ENCODE measurements at places on chromosomes 4 and X.

DNA sequence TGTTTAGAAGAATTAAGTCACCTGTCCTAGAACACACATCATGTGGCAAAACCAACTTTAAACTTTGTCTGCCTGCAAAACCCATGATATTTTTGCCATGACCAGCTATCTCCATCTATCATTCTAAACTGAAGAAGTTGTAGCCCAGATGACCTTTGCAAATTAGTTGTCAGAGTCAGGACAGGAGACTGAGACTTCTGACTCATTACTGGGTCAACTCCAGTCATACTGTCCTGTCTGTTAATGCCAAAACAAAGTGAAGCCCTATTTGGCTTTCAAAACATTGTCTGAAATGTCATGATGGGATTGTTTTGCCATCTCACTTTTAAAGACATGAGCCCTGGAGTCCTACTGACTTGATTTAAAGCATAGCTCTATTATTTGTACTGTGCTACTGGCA is 365.7 kb upstream of the CPEB2 start:
- no peak for DNase-seq

DNA sequence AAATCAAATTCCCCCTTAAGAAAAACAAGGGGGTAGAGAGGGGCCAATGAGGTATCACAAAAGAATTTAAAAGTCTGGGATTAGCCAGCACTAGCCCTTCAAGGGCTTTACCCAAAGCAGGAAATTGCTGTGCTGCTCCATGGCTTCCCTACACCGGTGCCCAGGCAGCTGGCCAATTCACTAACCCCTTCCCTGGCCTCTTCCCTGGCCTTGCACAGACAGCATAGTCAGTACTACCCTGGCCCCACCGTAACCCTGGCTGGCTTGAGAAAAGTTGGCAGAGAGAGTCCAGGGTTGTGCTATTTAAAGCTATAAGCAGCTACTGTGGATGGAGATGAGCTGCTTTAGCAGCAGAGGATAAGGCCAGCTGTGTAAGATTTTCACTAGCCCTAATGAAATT is 43.1 kb downstream of the ADAMTS3 start:
- DNase-seq = peak; percentile 79

DNA sequence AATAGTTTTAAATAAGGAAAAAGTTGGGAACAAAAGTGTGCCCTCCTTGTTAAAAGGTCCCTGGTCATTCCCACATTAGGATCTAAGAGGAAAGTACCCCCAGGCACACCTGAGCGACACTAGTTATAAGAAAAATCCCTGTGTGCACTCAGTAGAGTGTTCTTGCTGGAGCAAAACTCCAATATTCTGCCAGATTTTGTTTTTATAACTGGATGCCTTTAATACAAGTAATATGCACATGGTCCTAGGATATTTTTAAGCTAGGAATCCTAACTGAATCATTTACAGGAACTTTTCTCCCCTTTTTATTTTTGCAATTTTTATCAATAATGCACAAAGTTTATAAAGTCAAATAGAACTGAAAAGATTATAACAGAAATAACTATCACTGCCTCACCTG is 68.6 kb downstream of the BEND4 start:
- peak; percentile 48 for DNase-seq

GRCh38 chrX:153806999-153807575 is 12.6 kb downstream of the SSR4 start:
- no peak for DNase-seq

- DNase-seq = no peak
Observed at GRCh38 chr4:101018836-101019235, 328.5 kb downstream of the PPP3CA start.

GRCh38 chr4:10746371-10747171 is 62.0 kb upstream of the CLNK start:
- no peak for DNase-seq

DNA sequence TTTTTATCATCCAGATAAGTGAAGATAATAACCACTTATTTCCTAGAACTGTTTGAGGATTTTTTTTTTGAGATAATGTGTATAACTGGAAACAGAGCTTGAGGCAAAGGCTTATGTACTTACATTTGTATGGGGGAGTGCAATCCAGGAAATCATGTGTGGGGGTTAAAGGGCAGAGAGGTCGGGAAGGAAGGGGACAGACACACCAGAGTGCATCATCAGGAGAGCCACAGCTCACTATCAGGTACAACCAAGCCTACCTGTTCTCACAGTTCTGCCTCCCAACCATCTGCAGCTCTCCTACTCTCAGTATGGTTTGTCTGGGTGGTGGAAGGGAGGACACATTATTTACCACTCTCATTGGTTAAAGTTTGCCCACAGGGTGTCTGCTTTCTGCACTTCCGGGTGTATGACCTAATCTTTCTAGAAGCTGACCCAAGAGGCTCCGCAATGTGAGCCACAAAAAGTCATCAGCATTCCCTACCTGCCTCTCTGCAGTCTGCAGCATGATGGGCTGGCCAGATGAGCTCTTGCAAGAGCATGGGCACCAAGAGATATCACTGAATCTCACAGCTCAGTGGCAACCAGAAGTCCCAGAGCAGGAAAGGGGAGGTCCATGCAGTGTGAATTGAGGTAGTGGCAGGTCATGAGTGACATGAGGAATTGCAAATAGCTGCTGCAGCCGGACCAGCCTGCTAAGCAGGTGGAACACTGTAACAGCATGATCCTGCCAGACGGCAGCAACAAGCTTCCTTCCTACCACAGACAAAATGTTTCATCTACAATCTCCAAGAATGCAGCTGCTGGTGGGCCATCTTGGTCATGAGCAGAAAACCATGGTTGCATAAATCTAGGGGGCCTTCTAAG is 36.9 kb upstream of the SPRY1 start:
- no peak for DNase-seq

- DNase-seq = no peak
Observed at GRCh38 chrX:155819525-155819924, 61.6 kb upstream of the VAMP7 start.

DNA sequence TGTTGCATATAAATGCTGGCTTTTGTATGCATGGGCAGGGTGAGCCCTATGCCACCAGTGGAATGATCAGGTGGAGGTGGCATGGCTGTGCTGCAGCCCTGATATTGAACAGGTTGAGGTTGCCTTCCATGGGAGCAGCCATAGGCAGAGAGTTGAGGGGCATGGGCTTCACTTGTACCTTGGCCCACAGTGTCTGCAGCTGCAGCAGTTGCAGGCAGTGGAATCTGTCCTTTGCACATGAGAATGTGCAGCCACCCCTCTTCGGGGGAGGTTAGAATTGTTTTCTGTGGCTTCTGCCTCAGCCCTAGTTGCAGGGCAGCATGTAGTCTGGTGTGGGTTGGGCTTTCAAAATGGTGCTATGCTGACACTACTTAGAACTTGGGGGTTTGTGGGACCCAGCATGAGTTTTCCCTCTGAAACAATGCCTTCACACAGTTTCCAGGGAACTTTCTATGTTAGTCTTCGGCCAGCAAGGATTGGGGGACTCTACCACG is 25.4 kb upstream of the VSIG1 start:
- no peak for DNase-seq

- no peak for DNase-seq
Observed at GRCh38 chr4:104129243-104129642, 365.5 kb downstream of the CXXC4 start.

DNA sequence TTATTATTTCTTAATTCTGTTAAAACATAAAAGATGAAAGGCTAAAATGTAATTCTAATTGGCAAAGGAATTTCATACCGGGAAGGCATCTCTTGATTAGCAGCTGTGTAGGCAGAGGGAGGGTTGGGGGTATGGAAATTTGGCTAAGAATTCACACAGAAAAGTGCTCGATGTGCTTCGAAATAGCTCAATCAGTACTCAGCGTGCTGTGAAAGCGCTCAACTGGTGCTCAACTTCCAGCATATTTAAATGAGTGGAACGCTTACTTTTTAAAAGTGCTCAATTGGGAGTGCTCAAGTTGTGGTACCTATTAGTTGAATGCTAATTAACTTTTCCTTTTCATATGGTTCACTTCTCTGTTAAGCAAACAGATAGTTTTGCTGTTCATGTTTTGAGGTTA is 695.9 kb upstream of the ATOH1 start:
- DNase-seq = no peak

- no peak for DNase-seq
Observed at GRCh38 chr4:54877006-54877405, 219.2 kb downstream of the KIT start.

- no peak for DNase-seq
Observed at GRCh38 chr4:1614854-1615595, 69.1 kb downstream of the FAM53A start.

GRCh38 chrX:56107320-56107719 is 124.8 kb upstream of the KLF8 start:
- no peak for DNase-seq

- peak; percentile 53 for DNase-seq
Observed at GRCh38 chrX:17737986-17738713, 857 bp downstream of the SCML1 start.

GRCh38 chrX:47633689-47634590 is 4.2 kb upstream of the CFP start:
- no peak for DNase-seq

DNA sequence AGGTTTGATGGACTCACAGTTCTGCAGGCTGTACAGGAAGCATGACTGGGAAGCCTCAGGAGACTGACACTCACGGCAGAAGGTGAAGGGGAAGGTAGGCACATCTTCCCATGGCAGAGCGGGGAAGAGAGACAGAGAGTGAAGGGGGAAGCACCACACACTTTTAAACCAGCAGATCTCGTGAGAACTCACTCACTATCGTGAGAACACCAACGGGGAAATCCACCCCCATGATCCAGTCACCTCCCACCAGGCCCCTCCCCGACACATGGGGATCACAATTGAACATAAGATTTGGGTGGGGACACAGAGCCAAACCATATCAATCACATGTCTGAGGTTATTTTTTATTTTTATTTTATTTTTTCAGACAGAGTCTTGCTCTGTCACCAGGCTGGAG is 4.9 kb upstream of the NAT8L start:
- DNase-seq = no peak

GRCh38 chr4:151291485-151291884 is 14.5 kb downstream of the PRSS48 start:
- DNase-seq = no peak

- no peak for DNase-seq
Observed at GRCh38 chrX:135191838-135192237, 20.6 kb upstream of the CT55 start.

DNA sequence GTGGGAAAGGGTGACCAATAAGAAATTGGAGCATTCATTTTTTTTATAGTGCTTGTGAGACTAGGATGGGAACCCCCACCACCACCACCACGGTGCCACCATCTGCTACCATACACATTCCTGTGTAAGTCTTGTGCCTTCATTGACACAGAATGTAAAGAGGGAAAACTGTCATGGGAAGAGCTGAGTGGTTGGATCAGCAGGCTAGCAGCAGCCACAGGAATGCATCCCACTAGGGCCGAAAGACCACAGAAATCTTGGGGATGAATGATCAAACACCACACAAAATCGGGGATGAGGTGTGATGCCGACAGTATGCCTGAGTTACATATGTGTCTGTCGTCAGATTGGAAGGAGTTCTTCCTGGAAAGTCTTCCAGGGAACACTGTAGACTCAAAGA is 69.2 kb downstream of the SRPX start:
- DNase-seq = no peak

GRCh38 chrX:133053861-133054598 is 42.9 kb downstream of the USP26 start:
- DNase-seq = peak; percentile 45

- DNase-seq = no peak
Observed at GRCh38 chrX:85379174-85379907, at the start of gene POF1B. Gene POF1B, minus strand, starts transcription at chrX:85379665. Its CDS starts 211 bp downstream, at chrX:85379454.

GRCh38 chr4:170128219-170128804 is 38.6 kb upstream of the AADAT start:
- DNase-seq = no peak

- DNase-seq = no peak
Observed at GRCh38 chr4:78254893-78255292, 197.8 kb downstream of the FRAS1 start.

- peak; percentile 71 for DNase-seq
Observed at GRCh38 chr4:54550395-54551171, 107.2 kb upstream of the KIT start.

- no peak for DNase-seq
Observed at GRCh38 chr4:182093431-182093831, 149.8 kb upstream of the TENM3 start.

- no peak for DNase-seq
Observed at GRCh38 chr4:38109370-38109769, 149.2 kb downstream of the PTTG2 start.

DNA sequence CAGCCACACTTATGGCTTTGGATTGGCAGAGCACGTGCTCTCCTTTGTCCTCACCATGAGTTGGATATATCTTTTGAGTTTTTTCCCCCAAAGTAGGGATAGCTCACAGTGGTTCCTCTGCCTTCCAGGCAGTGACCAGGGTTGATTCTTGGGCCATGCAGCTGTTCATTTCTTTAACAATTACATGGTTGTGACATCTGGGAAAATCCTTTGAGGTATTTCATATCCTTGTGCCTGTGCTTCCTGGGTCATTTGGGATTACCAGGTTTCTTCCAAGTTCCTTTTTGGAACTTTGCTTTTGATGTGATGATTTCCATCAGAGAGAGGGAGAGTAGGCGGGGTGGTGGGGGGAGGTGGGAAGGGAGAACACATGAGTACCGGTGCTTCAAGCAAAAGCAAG is 15.6 kb downstream of the BCORL1 start:
- no peak for DNase-seq

- DNase-seq = no peak
Observed at GRCh38 chr4:144421839-144422565, 224.0 kb upstream of the HHIP start.

DNA sequence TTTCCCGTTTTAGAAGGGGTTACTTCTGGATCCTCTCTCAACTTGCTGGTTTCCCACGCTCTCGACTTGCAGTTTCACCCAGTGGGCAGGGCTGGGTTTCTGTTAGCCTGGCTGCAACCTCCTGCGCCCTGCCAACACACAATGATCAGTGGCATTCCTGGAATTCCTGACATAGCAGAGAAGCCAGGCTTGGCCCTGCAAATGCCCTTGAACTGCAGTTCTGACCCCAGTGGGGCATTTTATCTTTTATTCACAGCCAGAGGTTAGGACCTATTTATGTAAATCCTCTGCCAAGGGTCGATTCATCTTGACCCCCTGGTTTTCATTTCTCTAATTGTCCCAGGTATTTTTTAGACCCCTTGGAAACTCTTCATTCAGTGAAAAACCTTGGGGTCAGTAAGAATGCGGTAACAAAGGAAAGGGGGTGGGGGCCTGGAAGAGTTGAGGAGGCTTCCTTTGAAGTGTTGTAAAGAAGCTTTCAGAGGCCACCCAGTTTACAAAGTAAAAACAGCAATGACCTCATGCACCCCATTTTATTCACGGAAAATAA is 217.6 kb downstream of the ZNF674 start:
- peak; percentile 40 for DNase-seq

DNA sequence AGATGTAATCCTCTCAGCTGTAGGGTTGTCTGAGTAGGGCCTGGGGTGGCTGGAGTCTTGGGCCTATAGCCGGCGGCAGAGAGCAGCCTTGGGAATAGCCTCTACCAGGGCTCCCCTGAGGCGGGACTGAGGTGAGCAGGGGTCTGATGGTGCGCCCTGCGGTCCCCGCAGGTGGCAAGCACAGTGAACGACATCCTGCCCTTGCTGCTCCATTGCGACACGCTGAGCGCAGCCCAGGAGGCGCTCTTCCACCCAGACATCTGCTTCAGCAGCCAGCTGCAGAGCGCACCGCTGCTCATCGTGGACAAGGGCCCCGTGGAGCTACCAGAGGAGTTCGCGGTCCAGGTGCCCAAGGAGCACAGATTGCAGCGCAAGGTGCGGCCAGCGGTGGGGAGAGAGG is 317.0 kb downstream of the ADGRL3 start:
- DNase-seq = no peak

Data from adipocyte (in vitro differentiated cells).